ENCODE measurements at places on chromosomes 7 and 10.

DNA sequence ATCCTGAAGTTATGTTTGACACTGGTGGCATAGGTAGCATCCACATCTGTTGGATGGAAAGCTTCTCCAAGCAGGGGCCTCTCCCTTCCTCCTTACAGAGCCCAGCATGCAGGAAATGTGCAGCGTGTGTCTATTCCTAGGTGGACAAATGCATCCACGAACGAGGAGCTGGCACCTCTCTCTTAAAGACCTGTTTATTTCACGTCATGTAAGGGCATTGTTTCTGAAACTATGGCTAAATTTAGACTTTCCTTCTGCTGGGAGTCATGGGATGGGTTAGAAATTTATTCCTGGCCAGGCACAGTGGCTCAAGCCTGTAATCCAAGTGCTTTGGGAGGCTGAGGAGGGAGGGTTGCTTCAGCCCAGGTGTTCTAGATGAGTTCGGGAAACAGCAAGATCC is 208.4 kb upstream of the SVIL start:
- DNase-seq, result no peak

DNA sequence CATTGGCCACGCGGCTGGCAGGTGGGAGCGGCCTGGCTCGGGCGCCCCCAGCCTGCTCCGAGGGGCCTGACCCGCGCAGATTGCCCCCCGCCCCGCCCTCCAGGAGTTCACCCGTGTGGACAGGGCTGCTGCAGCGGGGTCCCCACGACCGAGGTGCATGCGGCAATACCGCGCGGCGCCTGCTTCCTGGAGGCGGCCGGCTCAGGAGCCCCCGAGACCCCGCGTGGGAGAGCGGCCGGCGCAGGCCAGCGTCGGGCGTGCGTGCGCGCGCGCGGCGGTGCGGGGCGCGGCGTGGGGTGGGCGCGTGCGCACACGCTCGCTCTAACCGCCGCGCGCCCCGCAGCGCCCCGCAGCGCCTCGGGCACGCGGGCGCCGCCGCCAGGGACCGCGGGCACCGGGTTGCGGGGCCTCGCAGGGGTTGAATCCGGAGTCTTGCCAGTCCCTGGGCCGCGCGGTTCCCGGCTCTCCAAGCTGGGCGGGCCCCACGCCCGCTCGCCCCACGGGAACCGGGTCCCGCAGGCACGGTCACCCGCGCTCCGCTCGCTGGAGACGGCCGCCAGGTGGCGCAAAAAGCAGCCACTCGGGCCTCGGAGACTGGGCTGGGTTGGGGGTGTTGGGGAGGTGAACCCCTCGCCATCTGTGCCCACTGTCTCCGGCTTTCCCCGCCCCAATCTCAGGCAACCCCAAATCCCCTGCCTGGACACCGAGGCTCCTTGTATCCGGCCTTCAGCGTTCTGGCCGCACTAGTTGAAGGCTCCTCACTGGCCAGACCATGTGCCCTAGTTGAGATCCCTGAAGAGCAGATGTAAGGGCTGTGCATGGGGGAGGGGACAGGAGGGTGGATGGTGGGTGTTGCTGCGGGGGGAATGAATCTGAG is 1.3 kb upstream of the ACHE start:
- no peak for DNase-seq

- no peak for DNase-seq
Measured at GRCh38 chr7:48087349-48087748, 1.7 kb upstream of the UPP1 start.

GRCh38 chr7:134928554-134928953 is 57.8 kb upstream of the AGBL3 start:
- no peak for DNase-seq

DNA sequence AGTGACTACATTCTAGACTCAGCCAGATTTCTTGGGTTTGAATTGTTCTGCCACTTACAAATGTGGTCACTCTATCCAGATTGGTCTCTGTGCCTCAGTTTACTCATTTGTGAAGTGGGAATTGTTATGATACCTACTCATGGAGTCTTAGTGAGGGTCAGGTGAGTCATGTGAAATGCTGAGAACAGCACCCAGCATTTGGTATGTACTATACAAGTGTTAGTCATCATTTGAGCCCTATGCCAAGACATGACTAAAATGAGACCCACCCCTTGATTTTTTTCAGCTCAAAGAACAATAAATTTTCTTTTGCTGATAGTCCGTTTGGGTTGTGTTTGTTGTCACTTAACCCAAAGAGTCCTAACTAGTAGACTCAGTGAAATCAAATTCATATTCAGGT is 92.8 kb downstream of the CHN2 start:
- no peak for DNase-seq

GRCh38 chr7:139940866-139941265 is 111.8 kb downstream of the TBXAS1 start:
- DNase-seq, result no peak

DNA sequence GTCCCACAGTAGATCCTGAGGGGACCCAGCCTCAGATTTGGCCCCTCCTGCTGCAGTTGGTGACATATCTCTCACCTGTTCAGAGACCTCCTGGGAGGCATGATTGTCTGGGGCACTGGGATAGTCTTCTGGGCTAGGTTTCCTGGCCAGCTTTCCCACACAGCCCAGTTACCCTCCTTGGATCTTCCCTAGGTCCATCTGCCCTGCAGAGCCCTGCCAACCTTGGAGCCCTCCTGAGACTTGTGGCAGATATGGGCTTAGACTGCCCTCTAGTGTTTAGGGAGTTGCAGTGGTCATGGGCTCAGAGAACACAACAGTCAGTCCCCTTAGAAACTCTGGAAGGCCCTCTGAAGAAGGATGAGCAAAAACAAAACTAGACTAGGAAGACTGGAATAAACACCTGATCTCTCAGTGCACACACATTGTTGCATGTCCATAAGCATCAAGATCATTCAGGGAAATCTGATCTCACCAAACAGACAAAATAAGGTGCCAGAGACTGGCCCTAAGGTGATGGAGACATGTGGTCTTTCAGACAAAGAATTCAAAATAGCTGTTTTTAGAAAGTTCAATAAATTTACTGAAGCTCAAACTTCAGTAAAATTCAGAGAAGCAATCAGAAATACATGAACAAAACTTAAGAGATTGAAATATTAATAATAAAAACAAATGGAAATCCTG is 324.6 kb downstream of the ATRNL1 start:
- DNase-seq, result no peak

GRCh38 chr7:31761646-31762045 is 74.6 kb downstream of the PPP1R17 start:
- no peak for DNase-seq

DNA sequence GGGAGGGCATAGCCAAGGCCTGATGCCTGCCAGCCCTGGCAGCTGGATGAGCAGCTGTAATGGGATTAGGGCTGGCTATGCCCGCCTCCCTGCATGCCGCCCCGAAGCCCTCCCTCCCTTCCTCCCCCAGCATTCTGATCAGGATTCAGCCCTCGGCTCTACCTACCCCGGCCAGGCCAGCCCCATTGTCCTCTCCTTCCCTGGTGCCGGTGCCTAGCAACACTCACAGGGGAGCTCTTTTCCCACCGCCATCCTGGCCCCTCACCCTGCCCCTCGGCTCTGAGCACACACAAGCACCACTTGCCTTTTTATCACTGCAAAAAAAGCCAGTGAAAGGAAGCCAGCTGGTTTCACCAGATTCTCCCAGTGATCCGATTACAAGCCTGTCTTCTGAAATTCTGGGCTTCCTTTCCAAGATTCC is 9.0 kb upstream of the ADCYAP1R1 start:
- DNase-seq, result no peak

DNA sequence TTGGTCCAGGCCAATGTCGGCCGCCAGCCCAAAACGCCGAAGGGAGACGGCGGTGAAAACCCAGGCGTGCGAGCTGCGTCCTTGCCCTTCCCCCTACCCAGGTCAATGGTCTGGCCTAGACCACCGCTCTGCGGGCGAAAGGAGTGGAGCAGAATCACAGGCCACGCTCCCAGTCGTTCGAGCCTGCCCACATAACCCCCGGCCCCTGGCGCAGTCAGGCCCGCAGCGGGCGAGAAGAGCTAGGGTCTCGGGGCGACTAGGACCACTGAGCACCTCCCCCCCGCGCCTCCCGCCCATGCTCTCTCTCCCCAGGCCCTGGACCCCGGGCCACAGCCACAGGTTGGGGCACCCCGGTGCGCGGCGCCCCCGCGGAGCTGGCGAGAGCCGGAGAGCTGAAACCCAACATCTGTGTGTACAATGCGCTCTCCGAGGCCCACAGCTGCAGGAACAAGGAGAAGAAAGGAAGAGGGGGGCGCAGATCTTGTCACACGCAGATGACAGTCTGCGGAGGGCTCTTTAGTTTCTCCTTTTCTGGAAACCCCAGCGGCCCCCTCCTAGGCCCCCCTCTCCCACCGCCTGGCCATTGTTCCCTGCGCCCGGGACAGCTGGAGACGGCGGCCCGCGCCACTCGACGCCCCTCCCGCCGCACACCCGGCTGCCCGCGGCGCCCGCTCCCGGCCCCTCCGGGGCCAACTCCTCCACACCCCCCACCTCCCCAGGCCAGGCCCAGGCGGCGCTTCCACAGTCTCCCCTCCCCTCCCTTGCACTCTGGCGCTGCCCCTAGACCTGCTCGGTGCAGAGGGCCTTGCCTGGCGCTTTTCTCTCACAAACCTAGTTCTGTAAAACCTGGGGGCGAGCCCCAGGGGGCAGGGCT is 355.0 kb downstream of the DNAJB6 start:
- DNase-seq, result no peak

DNA sequence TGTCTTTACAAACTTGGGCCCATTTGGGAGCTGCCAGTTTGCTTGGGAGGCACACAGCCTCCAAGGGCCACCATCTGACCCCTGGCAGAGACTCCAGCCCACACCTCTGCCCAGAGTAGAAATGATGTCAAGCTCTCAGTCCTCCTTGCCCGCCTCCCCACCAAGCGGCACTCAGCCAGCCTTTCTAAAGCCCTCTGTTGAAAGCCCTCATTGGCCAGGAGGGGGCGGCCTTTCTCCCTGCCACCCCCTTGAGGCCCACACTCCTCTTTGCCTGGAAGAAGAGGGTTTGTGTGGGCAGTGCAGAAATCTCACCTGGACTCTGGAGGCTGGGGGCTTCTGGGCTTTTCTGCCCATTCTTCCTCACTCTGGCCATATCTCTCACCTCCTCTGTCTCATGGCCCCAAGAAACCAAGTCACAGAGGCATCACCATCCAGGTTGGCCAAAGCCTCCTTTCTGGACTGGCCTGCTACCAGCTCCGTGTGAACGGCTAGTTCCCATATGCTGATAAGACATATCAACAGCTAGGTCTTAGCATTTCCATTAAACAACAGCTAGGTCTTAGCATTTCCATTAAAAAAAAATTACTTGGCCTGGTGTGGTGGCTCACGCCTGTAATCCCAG is 36.1 kb downstream of the UBTD1 start:
- DNase-seq, result peak; percentile 34

- no peak for DNase-seq
Measured at GRCh38 chr10:116772909-116773705, 30.7 kb upstream of the HSPA12A start.

DNA sequence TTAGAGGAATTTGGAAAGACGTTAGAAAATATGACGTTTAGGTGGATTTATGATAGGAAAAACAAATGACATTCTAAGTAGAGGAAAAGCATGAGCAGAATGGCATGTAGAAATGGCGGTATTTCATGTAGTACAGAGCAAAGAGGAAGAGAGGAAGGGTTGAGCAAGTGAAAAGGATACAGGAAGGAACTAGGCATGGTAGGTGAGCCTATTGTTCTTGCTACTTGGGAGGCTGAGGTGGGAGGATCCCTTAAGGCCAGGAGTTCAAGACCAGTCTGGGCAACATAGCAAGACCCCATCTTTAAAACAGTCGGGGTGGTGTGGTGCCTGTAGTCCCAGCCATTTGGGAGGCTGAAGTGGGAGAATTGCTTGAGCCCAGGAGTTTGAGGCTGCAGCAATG is 1.2 kb downstream of the GTPBP10 start:
- DNase-seq, result no peak

- DNase-seq, result no peak
Measured at GRCh38 chr10:3931224-3931623, 146.2 kb upstream of the KLF6 start.

- DNase-seq, result no peak
Measured at GRCh38 chr7:133702078-133702477, 425.1 kb upstream of the LRGUK start.

- no peak for DNase-seq
Measured at GRCh38 chr10:102610441-102610887, 33.8 kb upstream of the TRIM8 start.
